ENCODE measurements at places on chromosomes 4 and X.

DNA sequence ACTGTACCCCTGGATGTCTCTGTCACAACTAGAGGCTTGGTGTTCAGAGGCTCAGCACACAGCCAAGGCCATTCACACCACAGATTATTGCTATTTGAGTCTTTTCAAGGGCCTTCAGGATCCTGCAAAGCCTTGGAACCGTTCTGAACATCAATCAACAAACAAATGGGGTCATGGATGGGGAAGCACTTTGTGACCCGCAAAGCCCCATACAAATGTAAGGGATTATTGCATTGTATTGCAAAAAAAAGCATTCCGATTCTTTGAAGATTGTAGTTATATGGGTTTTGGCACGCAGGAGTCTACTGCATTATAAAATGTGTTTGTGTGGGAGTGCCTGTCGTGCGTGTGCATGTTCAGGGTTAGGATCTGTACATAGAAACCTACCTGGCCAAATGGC lies 17.3 kb upstream of the BCORL1 start:
- DNase-seq = no peak
- H3K4me1 ChIP-seq = peaks cover 14% of the 10 kb centered on the region
- H3K27me3 ChIP-seq = no peaks in the 10 kb centered on the region
- H3K27ac ChIP-seq = no peak overlapping the region
- no peaks in the 10 kb centered on the region for H3K36me3 ChIP-seq
- no peak overlapping the region for H3K4me3 ChIP-seq

- no peak overlapping the region for H3K27ac ChIP-seq
- no peaks in the 10 kb centered on the region for H3K27me3 ChIP-seq
- no peak for DNase-seq
Observed at GRCh38 chr4:165744370-165744769, 128.7 kb upstream of the TLL1 start.

- H3K36me3 ChIP-seq = no peaks in the 10 kb centered on the region
- no peaks in the 10 kb centered on the region for H3K27me3 ChIP-seq
- no peak for DNase-seq
- no peaks in the 10 kb centered on the region for H3K4me1 ChIP-seq
- no peak overlapping the region for H3K27ac ChIP-seq
Observed at GRCh38 chr4:109183931-109184490, 118.4 kb downstream of the COL25A1 start.

DNA sequence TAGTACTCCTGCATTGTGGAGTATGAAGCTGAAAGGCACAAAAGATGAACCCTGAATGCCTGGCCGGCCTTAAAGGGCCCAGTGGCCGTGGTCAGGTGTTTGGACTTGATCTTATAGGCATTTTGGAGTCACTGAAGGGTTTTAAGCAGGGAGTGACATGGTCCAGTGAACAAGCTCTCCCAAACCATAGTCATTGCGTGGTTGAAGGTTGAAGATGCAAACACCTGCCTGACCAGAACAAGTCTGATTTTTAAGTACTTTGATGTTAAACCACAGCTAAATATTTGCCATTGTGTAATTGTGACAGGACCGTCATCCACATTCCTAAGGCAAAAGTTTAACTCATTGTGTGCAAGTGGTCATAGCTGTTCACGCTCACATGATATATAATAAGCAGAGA lies 3.3 kb downstream of the STK32B start:
- no peaks in the 10 kb centered on the region for H3K4me1 ChIP-seq
- H3K27ac ChIP-seq = no peak overlapping the region
- no peak overlapping the region for H3K4me3 ChIP-seq
- H3K27me3 ChIP-seq = peaks cover 9% of the 10 kb centered on the region
- no peaks in the 10 kb centered on the region for H3K36me3 ChIP-seq

DNA sequence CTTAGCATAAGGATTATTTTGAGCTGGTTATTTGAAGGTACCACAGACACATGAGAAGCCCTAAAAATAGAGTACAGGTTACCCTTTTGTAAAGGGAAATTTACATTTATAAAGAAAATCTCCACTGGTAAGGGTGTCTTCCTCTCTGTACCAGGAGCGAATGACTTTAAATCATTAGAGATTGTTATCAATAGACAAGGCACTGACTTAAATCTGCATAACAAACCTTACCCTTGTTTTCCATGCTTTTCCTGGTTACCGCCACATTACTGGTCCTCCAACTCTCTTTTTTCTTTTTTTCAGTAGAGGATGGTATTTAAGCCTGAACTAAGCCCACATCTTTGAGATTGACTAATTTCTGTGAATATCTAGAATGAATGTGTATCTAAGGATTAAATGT lies 129.8 kb downstream of the SLC7A11 start:
- no peaks in the 10 kb centered on the region for H3K4me1 ChIP-seq
- DNase-seq = no peak
- no peak overlapping the region for H3K4me3 ChIP-seq
- no peaks in the 10 kb centered on the region for H3K36me3 ChIP-seq

GRCh38 chr4:101157415-101158133 lies 189.8 kb downstream of the PPP3CA start:
- H3K36me3 ChIP-seq = no peaks in the 10 kb centered on the region
- H3K27ac ChIP-seq = no peak overlapping the region

DNA sequence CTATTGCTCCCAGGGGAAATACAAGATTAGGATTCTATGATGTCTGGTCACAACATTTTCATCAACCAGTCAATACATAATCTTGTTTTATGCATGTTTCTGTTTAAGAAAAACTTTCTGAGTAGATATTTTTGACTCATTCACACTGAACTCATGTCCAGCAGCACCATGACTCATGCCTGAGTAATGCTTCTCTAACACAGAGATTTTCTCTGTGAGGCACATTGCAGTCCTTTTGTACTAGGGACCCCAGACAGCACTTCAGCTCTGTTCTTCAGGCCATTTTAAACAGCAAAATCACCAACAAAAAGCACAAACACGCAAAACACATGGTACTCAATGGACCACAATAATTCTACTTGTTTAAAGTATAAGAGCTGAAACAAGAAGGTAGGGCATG lies 83.6 kb downstream of the MXRA5 start:
- H3K27ac ChIP-seq = no peak overlapping the region
- H3K4me1 ChIP-seq = no peaks in the 10 kb centered on the region
- no peaks in the 10 kb centered on the region for H3K27me3 ChIP-seq
- H3K36me3 ChIP-seq = no peaks in the 10 kb centered on the region
- no peak overlapping the region for H3K4me3 ChIP-seq

DNA sequence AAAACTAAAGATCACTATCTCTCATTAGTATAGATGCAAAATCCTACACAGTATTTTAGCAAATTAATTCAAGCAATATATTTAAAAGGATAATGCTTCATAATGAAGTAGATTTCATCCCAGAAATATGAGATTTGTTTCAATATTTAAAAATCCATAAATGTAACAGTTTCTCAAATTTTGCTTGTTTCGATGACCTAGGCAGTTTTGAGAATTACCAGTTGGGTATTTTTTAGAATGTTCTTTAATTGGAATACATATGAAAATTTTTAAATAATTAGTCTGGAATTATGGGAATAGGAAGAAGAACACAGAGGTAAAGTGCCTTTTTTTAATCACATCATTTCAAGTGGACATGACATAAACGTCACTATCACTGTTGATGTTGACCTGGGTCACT lies 192.3 kb downstream of the FBXO8 start:
- H3K27me3 ChIP-seq = no peaks in the 10 kb centered on the region
- no peak overlapping the region for H3K4me3 ChIP-seq
- no peak overlapping the region for H3K27ac ChIP-seq
- no peaks in the 10 kb centered on the region for H3K4me1 ChIP-seq
- H3K36me3 ChIP-seq = no peaks in the 10 kb centered on the region

DNA sequence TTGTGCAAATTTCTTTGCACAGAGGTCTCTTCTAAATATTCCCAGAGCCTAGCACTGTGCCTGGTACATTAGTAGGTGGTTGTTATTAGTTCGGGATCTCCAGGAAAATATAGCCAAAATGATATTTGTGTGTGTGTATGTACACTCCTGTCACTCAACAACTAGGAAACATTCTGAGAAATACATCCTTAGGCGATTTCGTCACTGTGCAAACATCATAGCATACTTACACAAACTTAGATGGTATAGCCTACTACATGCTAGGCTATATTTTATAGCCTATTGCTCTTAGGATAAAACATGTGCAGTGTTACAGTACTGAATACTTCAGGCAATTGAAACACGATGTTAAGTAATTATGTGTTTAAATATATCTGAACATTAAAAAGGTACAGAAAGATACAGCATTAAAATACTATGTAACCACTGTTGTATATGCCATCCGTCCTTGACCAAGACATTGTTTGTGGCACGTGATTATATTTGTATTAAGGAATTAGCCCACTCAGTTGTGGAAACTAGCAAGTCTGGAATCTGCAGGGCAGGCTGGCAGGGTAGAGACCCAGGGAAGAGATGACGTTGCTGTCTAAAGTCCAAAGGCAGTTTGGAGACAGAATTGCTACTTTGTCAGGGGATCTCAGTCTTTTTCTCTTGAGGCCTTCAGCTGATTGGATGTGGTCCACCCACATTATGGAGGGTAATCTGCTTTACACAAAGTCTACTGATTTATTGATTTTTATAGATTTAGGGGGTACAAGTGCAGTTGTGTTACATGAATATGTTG lies 106.9 kb downstream of the COL4A6 start:
- H3K4me3 ChIP-seq = no peak overlapping the region
- H3K36me3 ChIP-seq = no peaks in the 10 kb centered on the region
- H3K4me1 ChIP-seq = no peaks in the 10 kb centered on the region
- no peak overlapping the region for H3K27ac ChIP-seq

DNA sequence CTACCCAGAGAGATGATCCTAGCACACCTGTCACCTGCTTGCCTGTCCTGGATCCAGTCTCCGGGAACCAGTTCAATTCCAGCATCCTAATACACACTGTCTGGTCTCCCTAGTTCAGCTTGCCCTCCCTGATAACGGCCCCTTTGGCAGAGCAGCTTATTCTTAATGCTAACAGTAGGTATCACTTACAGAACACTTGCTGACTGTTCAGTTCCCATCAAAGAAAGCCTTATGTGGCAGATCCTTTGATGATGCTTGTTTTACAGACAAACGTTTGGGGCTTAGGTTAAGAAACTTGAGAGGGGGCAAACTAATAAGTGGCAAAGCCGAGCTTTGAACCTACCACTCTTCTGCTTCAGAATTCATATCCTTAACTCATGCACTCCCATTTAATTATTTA lies 890 bp downstream of the RASSF6 start:
- no peaks in the 10 kb centered on the region for H3K27me3 ChIP-seq
- H3K4me3 ChIP-seq = no peak overlapping the region
- H3K27ac ChIP-seq = no peak overlapping the region
- DNase-seq = no peak
- no peaks in the 10 kb centered on the region for H3K36me3 ChIP-seq

GRCh38 chr4:104815665-104816064 lies 321.0 kb upstream of the CXXC4 start:
- no peak overlapping the region for H3K27ac ChIP-seq
- no peaks in the 10 kb centered on the region for H3K36me3 ChIP-seq
- DNase-seq = no peak
- H3K27me3 ChIP-seq = no peaks in the 10 kb centered on the region
- no peak overlapping the region for H3K4me3 ChIP-seq

DNA sequence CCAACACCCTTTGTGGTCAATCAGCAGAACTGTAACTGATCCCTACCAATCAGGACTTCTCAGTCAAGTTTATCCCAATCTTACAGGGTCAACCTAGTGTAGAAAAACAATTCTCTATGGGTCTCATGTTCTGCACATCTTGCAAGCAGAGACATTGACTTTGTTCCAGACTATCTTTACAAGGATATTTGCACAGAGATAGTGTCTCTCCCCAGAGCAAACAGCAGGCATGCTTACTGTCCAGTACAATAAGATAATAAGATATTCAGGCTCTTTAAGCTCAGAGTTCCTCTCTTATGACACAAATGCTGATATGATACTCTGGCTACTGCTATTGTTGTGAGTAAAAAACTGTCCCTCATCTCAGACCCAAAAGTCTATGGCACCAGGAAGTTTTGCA lies 53.2 kb downstream of the ACSL4 start:
- H3K4me3 ChIP-seq = no peak overlapping the region
- no peak overlapping the region for H3K27ac ChIP-seq
- DNase-seq = no peak
- no peaks in the 10 kb centered on the region for H3K4me1 ChIP-seq
- H3K27me3 ChIP-seq = no peaks in the 10 kb centered on the region
- H3K36me3 ChIP-seq = peaks cover 14% of the 10 kb centered on the region

DNA sequence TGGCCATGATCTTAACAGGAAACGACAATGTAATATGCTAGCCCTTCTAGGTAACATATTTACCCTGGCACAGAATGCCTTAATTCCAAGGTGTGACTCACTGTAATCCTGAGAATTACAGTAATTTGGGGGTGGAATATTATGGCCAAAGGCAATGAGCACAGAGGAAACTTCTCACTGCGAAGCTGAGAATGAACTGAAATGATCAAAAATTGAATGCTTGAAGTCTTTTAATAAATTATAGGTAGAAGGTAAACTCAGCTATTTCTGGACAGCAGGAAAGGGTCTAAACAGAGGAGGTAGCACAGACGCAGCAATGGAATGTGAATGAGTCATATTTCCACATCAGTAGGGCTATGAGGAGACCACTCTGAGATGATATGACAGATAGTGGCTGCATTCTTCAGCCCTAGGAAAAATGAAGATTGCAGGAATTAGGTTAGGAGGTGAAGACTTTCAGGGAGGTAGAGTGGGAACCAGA lies 312.6 kb downstream of the PACRGL start:
- H3K36me3 ChIP-seq = no peaks in the 10 kb centered on the region
- no peak for DNase-seq
- no peak overlapping the region for H3K27ac ChIP-seq
- no peaks in the 10 kb centered on the region for H3K4me1 ChIP-seq

DNA sequence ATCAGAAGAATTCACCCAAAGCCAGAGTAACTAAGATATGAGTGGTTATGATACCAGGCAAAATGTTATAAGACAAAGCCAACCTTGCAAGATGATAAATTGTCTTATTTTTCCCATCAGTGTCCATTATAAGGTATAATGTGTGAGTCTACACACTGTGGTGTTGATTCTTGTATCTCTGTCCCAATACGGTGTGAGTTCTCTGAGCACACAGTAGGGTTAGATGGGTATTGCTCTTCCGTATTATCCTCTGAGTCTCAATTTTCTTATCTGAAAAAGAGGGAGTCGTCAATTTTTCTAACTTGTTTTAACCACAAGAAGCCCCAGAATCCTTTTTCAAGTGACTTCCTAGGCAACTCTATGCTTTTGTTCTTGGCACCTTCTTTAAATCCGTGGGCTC lies 69.9 kb downstream of the HMGB2 start:
- no peak for DNase-seq
- H3K27ac ChIP-seq = no peak overlapping the region
- H3K4me1 ChIP-seq = peaks cover 16% of the 10 kb centered on the region
- H3K36me3 ChIP-seq = no peaks in the 10 kb centered on the region

- no peaks in the 10 kb centered on the region for H3K4me1 ChIP-seq
- H3K27me3 ChIP-seq = no peaks in the 10 kb centered on the region
- no peak overlapping the region for H3K27ac ChIP-seq
- H3K36me3 ChIP-seq = no peaks in the 10 kb centered on the region
- no peak overlapping the region for H3K4me3 ChIP-seq
Observed at GRCh38 chrX:113522814-113523213, 682.2 kb upstream of the AMOT start.
